ENCODE measurements at places on chromosomes 3 and 15.
A peak's percentile ranks its signal among the peaks of the same experiment; 100 is the strongest.

DNA sequence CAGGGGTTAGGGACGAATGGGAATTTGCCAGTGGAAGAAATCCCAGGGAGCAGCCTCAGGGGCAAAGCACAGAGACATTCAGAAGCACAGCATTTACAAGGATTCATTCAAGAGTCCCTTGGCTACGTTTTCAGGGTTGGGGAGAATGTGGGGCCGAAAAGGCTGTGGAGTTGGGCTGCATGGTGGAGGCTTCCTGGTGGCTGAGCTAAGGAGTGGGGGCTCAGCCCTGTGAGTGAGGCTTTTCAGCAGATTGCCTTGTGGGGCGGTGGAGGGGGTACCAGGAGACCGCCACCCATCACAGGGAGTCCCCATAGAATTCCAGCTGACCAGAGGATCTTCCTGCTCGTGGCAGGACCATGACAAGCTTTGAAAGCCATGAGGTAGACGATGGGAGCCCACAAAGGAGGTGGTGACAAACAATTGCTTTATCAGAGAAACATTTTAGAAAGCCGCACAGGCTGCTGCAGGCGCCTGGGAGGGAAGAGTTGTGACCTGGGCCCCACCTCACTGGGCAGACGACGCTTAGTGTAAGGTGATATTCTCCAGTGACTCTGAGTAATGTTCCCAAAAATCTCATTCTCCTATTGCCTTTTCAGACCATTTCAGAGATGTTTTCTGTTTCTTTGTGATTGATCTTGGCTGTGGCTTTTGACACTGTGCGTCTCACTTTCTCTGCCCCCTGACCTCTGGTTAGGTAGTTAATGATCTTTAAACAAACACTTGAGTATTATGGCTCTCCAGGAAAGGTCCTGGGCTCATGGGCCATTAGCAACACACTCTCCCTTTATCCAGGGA, 128.0 kb downstream of the DNAJB8 start:
- DNase-seq, result no peak

DNA sequence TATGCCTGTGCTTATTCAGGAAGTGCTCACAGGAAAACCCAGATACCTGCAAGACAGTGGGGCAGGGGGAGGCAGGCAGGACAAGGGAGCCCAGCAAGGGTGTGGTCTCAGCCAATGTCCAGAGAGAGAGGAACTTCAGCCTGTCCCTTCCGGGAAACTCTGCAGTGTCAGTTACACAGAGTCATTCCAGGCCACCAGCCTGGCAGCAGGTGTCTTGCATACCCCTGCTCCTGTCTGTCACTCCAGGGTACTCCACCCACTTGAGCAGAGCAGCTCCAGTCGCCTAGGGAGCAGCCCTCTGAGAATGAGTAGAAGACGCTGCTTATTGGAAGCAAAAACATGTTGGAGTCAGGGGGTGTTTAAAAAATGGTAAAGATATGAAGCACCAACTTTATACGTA, 431.2 kb upstream of the RGMA start:
- no peak for DNase-seq

- DNase-seq, result no peak
These were observed 48.5 kb downstream of the MBNL1 start for GRCh38 chr3:152317184-152317583.

DNA sequence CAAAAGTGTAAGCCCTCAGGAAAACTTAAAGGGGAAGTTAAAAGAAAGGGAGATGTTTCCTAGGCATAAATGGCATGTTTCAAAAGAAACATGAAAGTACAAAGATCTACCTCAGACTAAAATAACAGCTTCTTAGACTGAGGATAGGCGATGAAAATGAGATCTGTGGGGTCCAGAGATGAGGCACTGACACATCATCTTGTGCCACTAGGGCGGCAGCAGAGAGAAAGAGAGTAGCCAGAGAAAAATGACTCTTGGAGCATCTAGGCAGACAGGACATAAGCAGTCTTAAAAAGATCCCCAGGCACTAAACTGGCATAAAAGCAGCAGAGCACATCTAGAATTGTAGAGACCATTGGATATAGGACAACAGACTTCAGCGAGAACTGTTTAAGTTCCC, 42.5 kb upstream of the RFX7 start:
- no peak for DNase-seq

DNA sequence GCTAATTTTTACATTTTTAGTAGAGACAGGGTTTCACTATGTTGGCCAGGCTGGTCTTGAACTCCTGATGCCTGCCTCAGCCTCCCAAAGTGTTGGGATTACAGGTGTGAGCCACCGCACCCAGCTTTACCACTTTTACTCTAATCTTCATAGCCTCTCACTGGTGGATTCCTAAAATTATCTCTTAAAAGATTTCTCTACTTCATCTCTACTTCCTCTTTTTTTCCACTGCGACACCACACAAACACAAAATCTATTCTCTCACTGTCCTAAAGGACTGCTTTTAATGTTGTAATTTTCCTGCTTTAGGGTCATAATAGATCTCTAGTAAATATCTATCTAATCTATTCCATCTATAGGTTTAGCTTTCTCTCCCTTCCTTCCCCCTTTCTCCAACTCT, 34.0 kb upstream of the TBL1XR1 start:
- DNase-seq, result no peak

DNA sequence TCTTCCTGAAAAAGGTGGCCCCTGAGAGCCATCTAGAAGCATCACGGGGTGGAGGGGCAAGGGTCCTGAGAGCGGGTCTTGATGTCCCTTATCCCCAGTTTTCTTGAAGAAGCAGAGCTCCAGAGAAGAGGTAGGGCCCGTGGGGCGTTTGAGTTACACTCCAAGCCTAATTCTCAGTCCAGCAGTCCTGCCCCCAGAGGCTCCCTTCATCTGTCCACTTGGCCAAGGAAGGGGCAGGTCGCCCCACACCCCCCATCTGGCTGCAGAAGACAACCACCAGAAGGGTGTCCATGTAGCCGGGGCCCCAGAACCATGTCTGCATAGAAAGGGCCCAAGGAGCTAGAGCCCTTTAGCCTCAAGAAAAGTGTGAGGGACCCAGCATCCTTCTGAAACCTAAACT, 25.5 kb upstream of the RPL32 start:
- no peak for DNase-seq

GRCh38 chr3:137514853-137515252, 249.3 kb upstream of the SOX14 start:
- DNase-seq, result no peak

GRCh38 chr3:10556312-10556711, 50.9 kb upstream of the ATP2B2 start:
- no peak for DNase-seq

GRCh38 chr3:77329116-77329515, 289.2 kb downstream of the ROBO2 start:
- no peak for DNase-seq

DNA sequence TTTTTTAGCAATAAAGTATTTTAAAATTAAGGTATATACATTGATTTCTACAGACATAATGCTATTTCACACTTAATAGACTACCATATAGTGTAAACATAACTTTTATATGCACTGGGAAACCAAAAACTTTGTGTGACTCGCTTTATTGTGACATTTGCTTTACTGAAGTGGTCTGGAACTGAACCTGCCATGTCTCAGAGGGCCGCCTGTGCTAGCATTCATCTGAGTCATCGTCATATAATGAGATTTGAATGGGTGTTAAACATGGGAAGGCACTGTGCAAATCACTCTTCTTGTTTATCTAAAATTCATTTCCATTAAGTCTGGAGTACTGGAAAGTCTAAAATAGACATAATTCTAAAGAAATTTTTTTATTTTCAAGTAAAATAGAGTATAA, 12.9 kb downstream of the EIF2AK4 start:
- no peak for DNase-seq

- no peak for DNase-seq
These were observed 65.6 kb upstream of the PRR23C start for GRCh38 chr3:139110072-139110830.

DNA sequence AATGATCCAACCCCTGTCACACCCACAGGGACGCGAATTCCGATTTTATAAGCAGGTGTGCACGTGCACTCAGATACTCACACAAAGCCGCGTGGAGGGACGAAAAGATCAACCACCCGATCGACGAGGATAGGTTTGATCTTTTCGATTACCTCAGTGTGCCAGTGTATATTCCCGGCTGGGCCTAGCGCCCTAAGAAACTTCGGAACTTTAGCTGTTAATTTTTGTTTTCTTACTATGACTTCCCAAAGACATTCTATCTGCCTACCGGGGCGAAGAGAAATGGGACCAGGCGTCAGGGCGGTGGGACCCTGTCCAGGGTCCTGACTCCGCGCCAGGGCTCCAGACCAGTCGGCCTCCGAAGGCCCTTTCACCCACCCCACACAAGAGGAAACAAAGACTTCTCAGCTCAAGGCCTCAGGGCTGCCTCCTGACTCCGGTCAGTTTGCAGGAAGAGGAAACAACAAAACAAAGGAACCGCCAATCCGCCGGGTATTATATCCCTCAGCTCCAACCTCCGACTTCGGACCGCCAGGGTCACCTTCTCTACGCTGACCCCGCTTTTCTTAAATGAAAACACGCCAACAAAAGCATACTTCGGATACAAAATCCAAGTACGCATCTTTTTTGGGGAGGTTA, 6.8 kb downstream of the ONECUT1 start:
- peak; percentile 15 for DNase-seq

DNA sequence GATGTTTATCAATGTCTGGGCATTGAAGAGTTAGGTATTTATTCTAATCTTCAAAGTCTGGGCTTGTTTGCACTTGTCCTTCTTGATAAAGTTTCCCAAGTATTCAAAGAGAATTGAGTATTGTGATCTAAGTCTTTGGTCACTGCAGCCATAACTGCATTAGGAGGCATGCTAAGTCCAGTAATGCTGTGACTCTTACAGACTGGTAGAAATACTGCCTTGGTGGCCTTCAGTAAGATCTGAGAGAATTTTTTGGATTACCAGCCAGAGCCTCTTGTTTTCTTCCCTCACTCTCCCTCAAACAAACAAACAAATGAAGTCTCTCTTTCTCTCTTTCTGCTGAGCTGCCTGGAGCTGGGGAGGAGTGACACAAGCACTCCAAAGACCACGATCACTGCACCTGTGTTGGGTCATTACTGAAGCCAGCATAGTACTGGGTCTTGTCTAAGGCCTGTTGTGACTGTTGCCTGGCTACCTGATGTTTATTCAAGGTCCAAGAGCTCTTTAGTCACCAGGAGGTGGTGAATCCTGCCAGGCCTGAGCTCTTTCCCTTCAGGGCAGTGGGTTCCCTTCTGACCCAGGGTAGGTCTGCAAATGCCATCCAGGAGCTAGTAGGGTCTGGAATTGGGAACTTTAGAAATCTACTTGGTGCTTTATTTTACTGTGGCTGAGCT, 14.8 kb upstream of the RBP2 start:
- DNase-seq, result no peak

- DNase-seq, result no peak
These were observed 216.9 kb downstream of the ROBO2 start for GRCh38 chr3:77256584-77257503.

GRCh38 chr15:28178290-28178689, 79.2 kb upstream of the OCA2 start:
- no peak for DNase-seq

- DNase-seq, result no peak
These were observed 16.5 kb downstream of the ANXA2 start for GRCh38 chr15:60381148-60381788.

DNA sequence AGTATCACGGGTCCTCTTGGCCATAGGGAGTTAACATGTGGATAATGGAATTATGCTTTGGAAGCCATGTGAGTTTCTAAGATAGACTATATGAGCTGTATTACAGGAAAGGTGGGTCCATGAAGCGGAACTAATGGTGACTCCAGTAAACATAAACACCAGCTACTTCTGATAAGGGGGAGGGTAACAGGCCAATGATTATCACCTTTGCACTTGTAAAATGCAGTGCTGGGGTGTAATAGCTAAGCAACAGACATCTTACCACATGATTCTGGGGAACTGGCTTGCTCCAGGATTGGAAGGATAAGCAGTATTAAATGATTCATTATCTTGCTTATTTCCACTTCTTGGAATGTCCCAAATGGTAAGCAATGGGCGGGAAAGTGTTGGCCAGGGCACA, 61.4 kb upstream of the CD47 start:
- DNase-seq, result no peak

GRCh38 chr15:81954158-81954783, 91.5 kb downstream of the MEX3B start:
- no peak for DNase-seq

GRCh38 chr15:91863621-91864255, 10.2 kb downstream of the SLCO3A1 start:
- DNase-seq, result no peak

DNA sequence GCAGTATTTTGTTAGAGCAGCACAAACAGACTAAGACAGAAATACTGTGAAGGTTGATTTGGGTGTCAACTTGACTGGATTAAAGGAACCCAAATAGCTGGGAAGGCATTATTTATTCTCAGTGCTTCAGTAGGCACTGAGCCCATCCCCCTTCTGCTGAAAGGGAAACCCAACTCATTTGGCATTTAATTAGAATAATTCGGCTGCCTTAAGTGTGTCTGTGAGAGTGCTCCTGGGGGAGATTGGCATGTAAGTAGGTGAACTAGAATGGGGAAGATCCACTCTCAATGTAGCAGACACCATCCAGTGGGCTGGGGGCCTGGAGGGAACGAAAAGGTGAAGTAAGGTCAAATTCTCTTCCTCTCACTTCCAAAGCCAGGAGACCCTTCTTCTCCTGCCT, 20.5 kb upstream of the SLCO3A1 start:
- DNase-seq, result no peak

DNA sequence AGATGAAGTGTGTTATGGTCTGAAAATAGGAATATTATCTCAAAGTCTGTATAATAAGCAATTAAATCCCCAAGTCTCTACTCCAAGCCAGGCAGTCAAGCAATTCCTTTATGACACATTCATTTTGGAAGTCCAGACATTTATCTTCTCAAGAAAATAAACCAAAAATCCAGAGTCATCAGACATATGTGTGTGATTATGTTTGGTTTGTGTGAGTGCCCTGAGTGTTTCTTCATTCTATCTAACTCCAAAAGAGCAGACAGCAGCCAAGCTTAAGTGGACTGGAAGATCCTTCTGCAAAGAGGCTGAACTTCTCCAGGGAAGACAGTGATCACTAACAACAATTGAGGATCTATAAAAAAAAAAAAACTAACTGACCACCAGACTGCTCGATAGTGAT, 239.8 kb downstream of the STAG1 start:
- DNase-seq, result no peak

DNA sequence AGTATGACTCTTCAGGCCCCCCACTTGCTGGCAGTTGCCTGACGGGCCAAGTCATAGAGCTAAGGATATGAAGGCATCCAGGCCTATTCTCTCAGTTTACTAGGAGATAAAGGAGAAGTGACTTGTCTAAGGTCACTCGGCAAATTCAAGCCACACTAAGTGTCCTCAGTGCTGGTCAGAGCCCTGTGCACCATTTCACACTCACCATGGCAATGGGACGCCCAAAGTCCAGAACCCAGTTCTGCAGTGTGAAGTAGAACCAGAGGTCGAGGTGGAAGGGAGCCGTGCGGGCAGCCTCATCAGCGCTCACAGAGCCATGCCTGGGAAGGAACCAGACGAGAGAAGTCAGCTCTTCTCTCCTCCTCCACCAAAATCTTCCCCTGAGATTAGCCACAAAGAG, 11.2 kb downstream of the CLN6 start:
- DNase-seq, result no peak

- DNase-seq, result no peak
These were observed 22.1 kb downstream of the SNTN start for GRCh38 chr3:63674586-63674985.

Data from Ammon's horn (tissue), 1 donor.